Mammary epithelial cell (primary cell): ENCODE measurements at places on chromosomes 5 and 9. TPM values are rescaled to one million over a fixed set of nuclear protein-coding genes. Genes with fewer than 3 reads are reported as not detected.
A peak's percentile ranks its signal among the peaks of the same experiment; 100 is the strongest.

- no peak for DNase-seq
Measured at GRCh38 chr5:174423558-174423957, 300.8 kb upstream of the MSX2 start.

GRCh38 chr9:96187151-96187555 lies 114.8 kb downstream of the HSD17B3 start:
- no peak for DNase-seq

- no peak for DNase-seq
Measured at GRCh38 chr5:123047706-123048105, 11.2 kb upstream of the PPIC start.

GRCh38 chr5:53118879-53119278 lies 9.3 kb upstream of the MOCS2 start:
- no peak for DNase-seq

- no peak for DNase-seq
Measured at GRCh38 chr5:147225938-147226337, 8.9 kb upstream of the STK32A start.

DNA sequence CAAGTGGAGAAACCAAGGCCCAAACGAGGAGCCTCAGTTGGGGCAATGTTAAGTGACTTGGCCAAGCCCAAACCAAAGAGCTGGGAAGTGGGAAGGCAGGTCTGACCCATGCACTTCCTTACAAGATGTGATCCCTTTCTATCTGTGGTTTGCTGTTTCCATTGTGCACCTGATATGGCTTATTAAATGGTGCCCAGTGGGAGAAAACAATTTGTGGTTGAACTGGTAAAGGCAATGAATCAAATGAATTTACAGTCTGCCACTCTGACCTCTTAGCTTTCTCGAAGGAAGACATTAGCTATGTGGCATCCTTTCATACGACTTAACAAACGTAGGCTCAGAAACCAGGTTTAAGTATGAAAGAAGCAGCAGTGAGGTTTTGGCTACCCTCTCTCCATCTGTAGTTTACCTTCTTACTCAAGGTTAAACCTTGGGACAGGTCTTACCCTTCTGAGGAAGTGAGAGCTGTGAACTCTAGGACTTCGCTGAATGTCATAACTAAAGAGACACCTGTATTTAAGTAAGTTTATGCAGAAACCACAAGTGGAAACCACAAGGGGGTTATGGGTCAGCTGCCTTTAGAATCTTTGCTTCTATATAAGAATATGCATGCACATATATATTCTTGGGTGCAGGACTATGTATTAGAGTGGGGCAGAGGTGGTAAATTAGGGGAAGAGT lies 100.5 kb upstream of the SPATA31D4 start:
- no peak for DNase-seq

DNA sequence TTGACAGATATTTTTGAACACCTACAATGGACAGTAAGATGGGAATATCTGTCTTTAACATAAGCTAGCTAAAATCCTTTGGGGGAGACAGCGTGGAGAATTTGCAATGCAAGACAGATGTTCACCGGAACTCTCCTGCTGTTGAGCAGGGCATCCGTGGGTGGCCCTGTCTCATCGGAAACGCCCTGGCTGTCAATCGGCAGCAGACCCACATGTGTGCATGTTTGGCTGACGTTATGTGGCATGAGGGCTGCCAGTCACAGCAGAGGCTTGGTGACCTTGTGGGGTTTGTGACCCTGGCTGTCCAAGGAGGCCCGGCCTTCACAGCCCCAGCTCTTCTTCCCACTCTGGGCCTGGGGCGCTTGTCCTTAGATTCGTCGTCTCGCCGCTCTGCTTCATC lies 129.7 kb upstream of the OTULINL start:
- DNase-seq, result no peak

- DNase-seq, result no peak
Measured at GRCh38 chr5:81161012-81161601, 72.0 kb upstream of the CKMT2 start.

Gene KCNMB1
- not detected in 2 replicates for total RNA-seq

GRCh38 chr5:136309376-136309775 lies 56.0 kb downstream of the TRPC7 start:
- DNase-seq, result no peak

Gene PCDHA7
- total RNA-seq, result under 0.01 TPM

DNA sequence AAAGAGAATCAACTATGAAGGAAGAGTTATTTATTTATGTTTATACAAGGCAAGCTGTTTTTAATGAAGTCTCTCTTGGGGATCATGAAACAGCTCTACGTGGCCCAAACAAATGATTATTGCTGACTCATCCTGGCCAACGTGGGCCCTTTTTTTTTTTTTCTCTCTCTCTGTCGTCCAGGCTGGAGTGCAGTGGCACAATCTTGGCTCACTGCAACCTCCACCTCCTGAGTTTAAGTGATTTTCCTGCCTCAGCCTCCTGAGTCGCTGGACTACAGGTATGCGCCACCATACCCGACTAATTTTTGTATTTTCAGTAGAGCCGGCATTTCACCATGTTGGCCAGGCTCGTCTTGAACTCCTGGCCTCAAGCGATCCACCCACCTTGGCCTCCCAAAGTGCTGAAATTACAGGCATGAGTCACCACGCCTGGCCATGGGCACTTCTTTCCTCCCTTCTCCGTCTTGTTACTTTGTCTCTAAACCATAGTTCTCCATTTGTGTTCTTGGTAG lies 98.3 kb downstream of the BASP1 start:
- DNase-seq, result peak; percentile 23

Gene ZFP2
- 0.16 TPM in 1 of 2 replicates, not detected in the other for total RNA-seq

Gene BTNL8
- total RNA-seq, result not detected

Gene SYK
- total RNA-seq, result 10.6 and 12.4 TPM in 2 replicates

Gene IFNK
- not detected in 2 replicates for total RNA-seq

GRCh38 chr5:173299820-173300219 lies 28.4 kb downstream of the STC2 start:
- no peak for DNase-seq

DNA sequence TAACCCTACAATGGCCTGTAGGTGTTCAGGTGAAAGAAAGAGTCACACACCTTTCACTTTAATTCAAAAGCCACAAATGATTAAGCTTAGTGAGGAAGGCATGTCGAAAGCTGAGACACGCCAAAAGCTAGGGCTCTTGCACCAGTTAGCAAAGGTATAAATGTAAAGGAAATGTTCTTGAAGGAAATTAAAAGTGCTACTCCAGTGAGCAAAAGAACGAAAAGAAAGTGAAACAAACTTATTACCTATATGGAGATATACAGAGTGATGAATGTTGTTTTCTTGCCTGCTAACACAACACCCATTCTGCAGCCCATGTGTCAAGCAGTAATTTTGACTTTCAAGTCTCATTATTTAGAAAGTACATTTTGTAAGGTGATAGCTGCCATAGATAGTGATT lies 254.2 kb upstream of the SLC24A2 start:
- no peak for DNase-seq

Gene CCDC192
- total RNA-seq, result not detected

Gene ASS1
- 683 TPM for total RNA-seq

Gene AQP7
- total RNA-seq, result 0.56 TPM in 1 of 2 replicates, not detected in the other

DNA sequence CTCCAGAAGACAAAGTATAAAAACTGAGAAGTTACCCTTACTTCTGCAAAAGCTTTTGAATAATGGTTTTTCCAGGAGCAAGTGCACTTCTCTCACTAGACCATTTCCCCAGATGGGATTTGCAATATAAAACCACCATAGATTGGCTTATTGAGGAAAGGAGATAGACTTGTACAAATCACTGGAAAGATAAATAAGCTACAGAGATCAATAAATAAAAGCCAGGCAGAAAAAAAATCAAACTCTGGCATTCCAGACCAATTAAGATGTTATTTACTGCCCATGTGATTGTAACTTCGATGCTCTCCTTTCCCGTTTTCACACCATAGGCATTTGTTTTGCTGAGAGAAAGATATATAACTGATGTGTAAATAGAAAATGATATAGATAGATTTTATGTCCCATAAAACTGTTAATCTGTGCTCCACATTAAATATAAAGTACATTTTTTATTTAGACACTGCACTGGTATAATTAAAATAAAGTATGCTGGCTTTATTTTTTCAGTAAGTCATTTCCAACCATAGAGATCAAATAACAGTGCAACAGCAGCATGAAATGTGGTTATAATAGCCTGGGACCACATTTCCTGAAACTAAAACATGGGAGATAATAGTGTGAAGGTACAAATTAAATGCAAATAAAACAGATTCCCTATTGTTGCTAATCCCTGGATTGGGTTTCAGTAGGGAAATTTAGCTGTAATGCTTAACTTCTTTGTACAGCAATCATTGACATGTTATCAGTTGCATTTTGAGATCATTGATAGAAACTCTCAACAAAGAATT lies 177.7 kb downstream of the NR2F1-AS1 start:
- DNase-seq, result no peak

Gene TMEM8B
- total RNA-seq, result 7.5 and 11.4 TPM in 2 replicates

Gene MARCHF3
- 4.0 TPM for total RNA-seq

Gene NACC2
- 12.6 and 14.1 TPM in 2 replicates for total RNA-seq

- no peak for DNase-seq
Measured at GRCh38 chr5:144712090-144712489, 541.4 kb downstream of the KCTD16 start.

DNA sequence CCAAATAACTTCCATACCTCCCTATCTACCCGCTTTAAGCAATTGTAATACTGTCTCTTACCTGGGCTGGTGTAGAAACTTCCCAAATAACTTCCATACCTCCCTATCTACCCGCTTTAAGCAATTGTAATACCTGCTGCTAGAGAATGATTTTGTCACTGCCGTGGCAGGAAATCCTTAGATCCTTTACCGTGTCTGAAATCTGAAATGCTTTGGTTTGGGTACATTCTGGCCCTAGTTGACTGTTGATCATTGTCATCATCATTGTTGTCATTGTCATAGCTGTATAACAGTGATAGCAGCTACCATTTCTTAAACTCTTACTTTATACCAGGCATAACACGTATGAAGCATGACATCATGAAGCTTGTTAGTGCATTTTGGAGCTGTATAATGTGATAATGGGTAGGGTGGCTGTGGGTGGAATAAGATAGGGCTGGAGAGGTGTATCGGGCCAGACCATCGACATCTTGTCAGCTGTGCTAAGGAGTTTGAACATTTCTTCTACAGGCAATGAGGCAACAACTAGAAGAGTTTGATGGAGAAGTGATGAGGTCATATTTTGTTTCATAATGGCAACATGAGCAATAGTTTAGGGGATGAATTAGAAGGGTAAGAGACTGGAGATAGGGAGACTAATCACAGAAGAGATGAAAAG lies 15.7 kb downstream of the PIP5K1B start:
- no peak for DNase-seq

Gene DEPDC1B
- total RNA-seq, result 12.3 TPM

- DNase-seq, result no peak
Measured at GRCh38 chr9:113633782-113634595, 170.5 kb downstream of the RGS3 start.

Gene SH3GL2
- total RNA-seq, result under 0.01 TPM

DNA sequence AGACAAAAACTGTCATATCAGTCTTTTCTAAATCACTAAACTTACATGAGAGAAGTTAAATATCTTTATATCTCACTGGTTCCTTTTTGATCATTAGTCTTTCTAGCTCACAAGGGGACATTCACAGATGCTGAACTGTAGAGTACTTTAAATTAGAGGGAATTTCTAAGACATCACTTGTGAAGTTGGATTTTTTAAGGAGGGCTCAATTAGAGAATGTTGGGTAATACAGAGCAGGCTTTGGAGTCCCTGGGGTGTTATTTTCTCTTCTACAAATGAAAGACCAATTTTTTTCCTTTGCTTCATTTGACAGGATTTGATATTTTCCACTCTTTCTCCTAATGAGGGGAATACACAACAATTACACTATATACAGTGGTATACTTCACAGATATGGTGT lies 48.6 kb upstream of the SPDL1 start:
- DNase-seq, result no peak

Gene DRD1
- not detected for total RNA-seq

DNA sequence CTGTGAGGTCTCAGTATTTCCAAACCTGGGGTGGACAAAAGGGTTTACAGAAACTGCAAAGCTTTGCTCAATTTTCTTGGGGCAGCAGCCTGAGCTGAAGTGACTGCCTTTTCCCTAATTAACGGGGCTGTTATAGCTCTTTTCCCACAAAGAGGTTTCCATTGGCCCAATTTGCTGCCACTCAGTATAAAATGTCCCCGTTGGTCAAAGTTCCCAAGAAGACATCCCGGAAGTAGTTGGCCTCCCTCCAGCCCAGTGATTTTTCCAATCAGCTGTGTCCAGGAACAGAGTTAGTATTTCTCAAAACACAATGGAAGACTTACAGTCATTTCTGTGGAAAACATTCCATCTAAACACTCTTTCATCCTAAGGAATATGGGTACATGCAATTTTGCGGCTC lies 643.6 kb downstream of the ACTL7B start:
- no peak for DNase-seq
